Hematopoietic multipotent progenitor cell treated with erythropoietin and hydrocortisone succinate and interleukin-3 and kit ligand, for 15 days (in vitro differentiated cells): ENCODE measurements at places on chromosomes 7 and 10.

- no peak for DNase-seq
Measured at GRCh38 chr7:101537205-101537604, 91.9 kb downstream of the MYL10 start.

GRCh38 chr7:71618278-71618677 lies 486.3 kb downstream of the GALNT17 start:
- no peak for DNase-seq

DNA sequence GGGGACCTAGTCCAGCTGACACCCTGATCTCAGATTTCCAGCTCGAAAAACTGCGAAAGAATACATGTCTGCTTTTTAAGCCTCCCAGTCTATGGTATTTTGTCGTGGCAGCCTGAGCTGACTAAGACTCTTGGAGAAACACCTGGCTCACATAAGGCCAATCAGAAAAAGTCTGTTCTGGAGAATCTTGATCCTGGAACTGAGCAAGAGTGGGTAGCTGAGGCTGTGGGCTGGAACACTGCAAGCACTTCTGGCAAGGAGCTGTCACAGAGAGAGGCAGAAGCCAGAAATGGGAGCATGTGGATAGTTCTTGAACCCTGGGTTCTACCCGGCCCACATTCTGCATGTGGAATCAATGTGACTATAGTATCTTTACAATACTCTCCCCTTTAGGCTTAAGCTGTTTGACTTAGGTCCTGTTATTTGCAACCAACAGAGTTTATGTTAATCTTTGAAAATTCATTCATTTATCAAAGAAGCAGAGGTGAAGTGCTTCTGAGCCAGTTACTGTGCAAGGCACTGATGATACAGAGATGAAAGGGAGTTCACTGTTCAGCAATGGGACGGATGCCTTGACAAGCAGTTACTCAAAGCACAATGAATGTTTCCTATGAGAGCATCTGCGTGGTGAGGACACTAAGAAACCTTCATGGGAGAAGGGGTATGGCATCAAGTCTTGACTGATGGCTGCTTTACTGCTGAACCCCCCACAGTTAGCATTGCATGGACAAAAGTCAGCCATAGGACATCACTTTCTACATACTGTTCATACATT lies 4.4 kb upstream of the C10orf90 start:
- no peak for DNase-seq

GRCh38 chr10:71736570-71736952 lies 17.0 kb upstream of the C10orf105 start:
- no peak for DNase-seq

DNA sequence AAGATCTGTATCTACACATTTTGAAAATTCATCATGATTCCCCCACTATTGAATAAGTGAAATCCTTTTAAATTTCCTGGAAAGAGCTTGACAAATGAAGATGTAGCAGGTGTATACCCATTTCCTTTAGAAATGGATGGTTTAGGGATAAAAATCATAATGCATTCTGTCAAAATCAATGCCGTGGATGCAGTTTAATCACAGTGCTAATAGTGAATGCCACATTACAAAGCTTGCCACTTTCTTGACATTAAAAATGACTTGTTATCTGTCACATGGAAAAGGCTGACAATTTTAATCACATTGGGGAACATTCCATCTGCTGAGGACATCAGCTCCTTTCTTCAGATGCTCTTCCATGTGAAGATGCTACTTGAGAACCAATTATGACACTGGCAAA lies 229.6 kb downstream of the GPAM start:
- DNase-seq = no peak

- no peak for DNase-seq
Measured at GRCh38 chr7:132114411-132114810, 461.9 kb downstream of the PLXNA4 start.

DNA sequence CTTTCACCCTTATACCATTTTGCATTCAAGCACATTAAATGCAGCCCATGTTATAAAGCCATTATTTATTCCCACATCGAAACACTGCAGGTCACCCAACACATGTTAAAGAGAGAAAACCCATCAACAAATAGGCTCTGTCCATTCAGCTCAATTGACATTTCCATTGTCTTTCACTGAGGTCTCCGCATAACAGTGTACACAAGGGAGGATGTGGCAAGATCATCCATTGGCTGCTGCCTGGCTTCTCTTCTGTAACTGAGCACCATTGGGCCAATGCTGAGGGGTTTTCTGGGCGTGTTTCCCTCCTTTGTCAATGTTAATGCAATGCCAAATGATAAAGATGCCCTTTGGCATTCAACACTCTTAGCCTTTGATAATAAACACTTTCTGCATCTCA lies 278.1 kb upstream of the SP4 start:
- no peak for DNase-seq

DNA sequence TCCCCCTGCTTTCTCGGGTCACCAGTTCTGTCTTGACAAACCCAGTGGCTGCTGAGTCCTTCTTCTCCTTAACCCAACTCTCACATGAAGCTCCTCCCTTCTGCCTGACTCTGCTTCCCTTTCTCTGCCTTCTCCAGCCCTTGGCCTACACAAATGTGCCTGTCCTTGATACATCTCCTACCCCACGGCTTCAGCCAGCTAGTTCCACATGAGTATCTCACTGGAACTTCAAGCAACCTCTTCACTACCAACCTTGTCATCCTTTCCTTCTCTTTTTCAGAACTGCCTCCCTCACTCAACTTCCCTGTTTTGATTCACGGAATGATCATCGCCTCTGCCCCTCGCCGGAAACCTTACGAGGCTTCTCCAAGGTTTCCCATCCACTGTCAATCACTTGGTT lies 55.9 kb downstream of the PDIA4 start:
- DNase-seq = no peak

DNA sequence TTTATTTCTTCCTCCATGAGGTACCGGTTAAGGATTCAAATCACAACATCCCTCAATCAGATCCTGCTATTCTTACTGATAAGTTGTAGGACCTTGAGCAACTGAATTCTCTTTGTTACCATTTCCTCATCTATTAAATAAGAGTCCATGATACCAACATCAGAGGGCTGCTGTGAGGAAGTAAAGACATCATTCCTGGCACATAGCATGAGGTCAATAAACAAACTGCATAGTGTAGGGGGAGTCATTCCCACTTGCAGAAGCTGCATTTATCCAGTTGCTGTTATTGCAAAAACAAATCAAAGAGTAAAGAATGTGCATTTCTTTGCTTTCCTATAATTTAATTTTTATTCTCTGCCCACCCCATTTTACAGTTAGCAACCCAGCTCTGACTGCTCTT lies 36.8 kb downstream of the LDB3 start:
- no peak for DNase-seq

DNA sequence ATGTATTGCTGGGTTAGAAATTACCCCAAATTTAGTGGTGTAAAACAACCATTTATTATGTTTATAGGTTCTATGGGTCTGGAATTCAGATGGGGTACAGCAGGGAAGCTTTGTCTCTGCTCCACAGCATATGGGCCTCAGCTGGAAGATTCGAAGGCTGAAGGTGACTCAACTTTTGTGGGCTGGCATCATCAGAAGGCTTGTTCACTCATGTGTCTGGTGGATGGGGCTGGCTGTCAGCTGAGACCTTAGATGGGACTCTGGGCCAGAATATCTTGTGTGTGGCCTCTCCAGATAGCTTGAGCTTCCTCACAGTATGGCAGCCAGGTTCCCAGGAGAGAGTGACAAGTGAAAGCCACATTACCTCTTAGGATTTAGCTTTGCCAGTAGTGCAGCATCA lies 45.9 kb downstream of the ZNF503 start:
- no peak for DNase-seq

GRCh38 chr10:69854511-69855345 lies 53.0 kb downstream of the COL13A1 start:
- no peak for DNase-seq

- DNase-seq = no peak
Measured at GRCh38 chr7:148727501-148728278, 29.0 kb downstream of the CUL1 start.

GRCh38 chr10:104548090-104548489 lies 93.0 kb upstream of the SORCS3 start:
- DNase-seq = no peak

- DNase-seq = peak; percentile 3
Measured at GRCh38 chr10:105950410-105950809, 1214.1 kb downstream of the SORCS1 start.

GRCh38 chr7:98483964-98484545 lies 83.2 kb upstream of the BAIAP2L1 start:
- DNase-seq = no peak

DNA sequence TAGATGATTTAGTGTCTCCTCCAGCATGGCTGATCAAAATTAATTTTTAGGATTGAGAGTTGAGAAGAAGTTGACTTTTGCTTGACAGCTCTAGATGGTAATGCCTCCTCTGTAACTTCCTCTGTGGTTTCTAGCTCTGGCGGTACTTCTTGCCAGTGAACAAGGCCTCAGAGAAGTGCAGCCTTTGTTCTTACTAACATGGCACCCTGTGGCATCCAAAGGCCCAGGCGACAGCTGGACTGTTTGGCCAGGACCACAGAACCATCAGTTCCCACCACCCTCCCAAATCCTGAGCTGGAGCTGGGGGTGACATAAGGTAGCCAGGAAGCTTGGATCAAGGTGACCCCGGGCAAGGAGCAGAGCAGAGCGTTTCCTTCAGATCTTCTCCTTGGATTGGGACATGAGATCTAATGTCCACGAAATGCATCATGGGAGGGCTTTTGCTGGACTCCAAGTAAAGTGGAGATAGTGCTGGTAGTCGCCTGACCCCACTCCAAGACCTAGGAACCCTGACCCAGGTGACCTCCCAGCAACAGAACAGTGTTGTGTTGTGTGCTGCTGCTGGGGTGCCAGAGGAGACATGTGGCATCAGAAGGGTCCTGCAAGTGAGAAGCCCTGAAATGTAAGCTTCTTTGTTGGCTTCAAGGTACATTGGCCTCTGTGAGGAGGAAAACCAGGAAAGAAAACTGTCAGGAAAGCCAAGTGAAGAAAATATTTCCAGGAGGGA lies 41.8 kb downstream of the APBB1IP start:
- DNase-seq = no peak

DNA sequence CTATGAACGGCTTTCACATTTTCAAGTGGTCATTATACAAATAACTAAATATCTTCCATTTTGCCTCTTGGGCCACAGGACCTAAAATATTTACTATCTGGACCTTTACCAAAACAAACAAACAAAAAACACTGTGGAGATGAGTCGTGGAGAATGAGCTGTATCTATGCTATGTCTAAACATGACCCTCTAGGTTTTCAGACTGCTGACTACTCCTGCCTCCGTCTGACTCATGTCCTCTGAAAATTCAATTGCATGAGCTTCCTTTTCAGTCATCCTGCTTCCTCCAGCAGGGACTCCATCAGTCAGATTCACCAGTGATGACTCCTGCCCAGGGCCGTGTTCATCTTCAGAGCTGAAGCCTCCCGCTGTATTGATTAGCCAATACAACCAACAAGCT lies 96.8 kb downstream of the COL28A1 start:
- no peak for DNase-seq

GRCh38 chr7:116966601-116967000 lies 13.3 kb downstream of the ST7 start:
- no peak for DNase-seq

GRCh38 chr10:629186-629998 lies 60.1 kb downstream of the DIP2C start:
- DNase-seq = no peak

DNA sequence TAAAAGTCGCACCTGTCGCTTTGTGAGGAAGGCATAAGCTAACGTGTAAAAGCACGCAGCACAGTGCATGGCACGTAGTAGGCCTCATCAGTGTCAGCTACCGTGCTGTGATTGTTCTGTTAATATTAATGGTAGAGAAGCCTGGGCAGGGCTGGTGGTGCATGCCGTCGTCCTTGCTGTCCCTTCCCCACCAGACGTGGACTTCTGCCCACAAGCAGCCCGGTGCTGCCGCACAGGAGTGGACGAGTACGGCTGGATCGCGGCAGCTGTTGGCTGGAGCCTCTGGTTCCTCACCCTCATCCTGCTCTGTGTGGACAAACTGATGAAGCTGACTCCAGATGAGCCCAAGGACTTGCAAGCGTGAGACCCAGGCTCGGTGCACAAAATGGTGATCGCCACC lies 4.7 kb upstream of the ATP6V0A4 start:
- DNase-seq = no peak

GRCh38 chr7:26930845-26931244 lies 66.5 kb upstream of the SKAP2 start:
- no peak for DNase-seq

DNA sequence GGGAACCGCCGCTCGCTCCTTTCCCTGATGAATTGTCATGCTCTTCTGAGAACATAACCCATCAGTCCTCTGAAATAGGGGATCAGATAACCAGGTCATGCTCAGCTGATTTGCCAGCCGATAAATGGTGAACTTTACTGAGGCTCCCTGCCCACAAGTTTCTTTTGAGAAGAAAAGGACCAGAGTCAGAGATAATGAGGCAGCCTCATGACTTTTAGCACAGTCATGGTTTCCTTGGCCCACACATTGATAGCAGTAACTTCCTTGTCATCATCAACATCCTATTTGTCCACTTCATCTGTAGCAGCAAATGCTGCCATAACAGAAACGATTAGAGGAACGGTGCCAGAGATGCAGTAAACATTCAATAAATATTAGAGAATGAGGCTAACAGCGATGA lies 509.0 kb downstream of the GATA3 start:
- no peak for DNase-seq

GRCh38 chr10:120336911-120337540 lies 120.0 kb upstream of the PLPP4 start:
- peak; percentile 38 for DNase-seq

DNA sequence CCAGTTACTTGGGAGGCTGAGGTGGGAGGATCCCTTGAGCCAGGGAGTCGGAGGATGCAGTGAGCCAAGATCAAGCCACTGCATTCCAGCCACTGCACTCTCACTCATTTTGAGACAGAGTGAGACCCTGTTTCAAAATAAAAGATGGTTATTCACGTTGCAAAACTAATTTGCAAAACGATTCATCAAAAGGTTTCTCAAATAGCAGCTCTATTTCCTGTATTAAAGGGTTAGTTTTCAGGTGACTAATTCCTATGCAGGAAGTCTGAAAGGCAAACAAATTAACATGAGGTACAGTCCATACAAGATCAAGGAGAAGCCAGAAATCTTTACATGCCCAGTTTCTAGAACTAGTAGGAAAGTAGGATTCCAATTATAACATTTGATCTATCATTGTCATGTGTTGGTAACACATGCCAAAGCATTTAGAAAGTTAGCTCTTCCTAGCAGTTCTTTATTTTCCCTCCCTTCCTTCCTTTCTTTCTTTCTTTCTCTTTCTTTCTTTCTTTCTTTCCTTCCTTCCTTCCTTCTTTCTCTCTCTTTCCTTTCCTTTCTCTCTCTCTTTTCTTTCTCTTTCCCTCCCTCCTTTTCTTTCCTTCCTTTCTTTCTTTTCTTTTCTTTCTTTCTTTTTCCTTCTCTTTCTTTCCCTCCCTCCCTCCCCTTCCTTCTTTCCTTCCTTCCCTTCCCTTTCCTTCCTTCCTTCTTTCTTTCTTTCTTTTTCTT lies 49.3 kb downstream of the DENND2A start:
- no peak for DNase-seq

- DNase-seq = no peak
Measured at GRCh38 chr10:60549686-60550085, 160.0 kb upstream of the ANK3 start.
